ENCODE measurements at places on chromosomes 2 and 18.

- DNase-seq, result no peak
Measured at GRCh38 chr2:78202366-78202765, 680.2 kb upstream of the LRRTM4 start.

DNA sequence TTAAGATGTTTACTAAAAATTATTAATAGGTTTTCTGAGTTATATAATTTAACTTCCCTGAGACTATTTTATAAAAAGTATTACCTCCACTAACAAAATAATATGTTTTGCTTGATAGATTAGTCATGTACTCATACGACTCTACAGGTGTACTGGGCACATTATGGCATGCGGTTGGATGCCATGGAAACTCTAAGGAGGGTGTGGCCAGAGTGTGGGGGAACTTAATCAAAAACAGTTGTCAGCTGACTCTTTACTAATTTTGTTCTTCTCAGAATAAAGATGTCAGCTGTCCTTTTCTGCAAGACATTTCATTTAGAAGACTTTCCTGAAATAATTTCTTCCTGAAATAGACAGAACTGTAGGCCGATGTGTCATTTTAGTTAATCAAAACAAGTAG is 228.3 kb upstream of the SIX3 start:
- peak; percentile 16 for DNase-seq

- DNase-seq, result peak; percentile 77
Measured at GRCh38 chr18:63848159-63848558, 39.3 kb upstream of the SERPINB2 start.

DNA sequence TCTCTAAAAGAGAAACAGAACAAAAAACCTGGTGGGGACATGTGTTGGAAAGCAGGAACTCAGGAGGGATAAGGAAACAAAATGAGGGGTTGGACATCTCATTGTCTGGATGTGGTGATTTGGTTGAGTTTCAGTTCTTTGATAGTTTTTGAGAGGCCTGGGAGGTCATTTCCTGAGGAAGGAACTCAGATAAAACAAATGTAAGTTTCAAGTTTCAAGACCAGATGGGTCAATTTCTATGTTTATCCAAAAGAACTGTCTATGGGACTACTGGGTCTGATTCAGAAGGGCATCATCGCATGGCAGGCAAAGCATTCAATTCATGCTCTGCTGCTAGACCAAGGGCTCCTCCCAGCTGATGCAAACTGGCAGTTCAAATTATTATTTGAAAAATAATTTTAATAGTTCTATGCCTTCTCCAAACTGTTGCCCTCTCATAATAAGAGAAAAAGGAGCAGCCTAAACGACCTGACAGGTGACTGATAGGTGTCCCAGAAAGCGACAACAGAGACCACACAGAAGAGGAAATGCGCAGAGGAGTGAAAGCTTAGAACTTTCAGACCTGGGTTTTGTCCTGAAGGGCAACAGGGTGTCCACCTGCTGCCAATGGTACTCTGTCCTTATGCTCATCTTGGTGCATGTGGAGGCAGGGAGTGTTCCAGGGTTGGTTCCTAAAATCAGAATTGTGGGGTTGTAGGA is 39.3 kb upstream of the SH3RF3 start:
- DNase-seq, result peak; percentile 10

GRCh38 chr2:172445851-172446250 is 18.5 kb downstream of the ITGA6 start:
- no peak for DNase-seq

DNA sequence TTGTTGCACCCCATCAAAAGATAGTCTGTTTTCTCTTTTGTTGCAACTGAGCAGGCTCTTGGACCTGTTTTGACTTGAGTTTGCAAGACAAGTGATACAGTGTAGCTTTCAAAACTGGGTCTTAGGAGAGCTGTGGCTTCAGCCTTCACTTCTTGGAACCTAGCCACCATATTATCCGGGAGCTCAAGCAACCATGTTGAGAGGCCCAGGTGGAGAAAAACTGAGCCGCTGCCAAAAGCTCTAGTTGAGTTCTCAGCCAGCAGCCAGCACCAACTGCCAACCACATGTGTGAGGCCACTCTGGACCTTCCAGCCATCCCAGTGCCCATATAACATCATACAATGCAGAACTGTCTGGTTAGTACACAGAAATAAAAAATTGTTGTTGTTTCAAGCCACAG is 5.4 kb downstream of the CACNB4 start:
- DNase-seq, result no peak

- no peak for DNase-seq
Measured at GRCh38 chr2:74201196-74201595, 2.8 kb downstream of the MTHFD2 start.

- DNase-seq, result peak; percentile 71
Measured at GRCh38 chr18:8084160-8084559, 517.0 kb downstream of the PTPRM start.

DNA sequence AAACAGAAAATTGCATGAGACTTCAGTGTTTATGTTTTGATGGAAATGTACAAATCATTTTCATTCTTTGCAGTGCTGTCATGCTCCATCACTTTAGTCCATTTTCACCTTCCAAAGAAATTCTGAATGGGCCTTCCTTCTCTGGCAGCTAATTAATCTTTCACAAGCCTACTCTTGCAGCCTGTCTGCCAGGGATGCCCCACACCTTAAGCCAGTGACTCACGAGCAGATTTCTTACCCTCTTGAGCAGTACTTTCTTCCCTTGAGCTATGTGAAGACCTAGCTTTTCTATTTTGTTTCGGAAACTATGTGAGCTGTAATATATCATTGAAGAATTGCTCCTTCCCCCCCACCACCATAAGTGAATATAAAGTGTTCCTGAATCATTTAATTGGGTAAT is 404.3 kb upstream of the VWC2L start:
- DNase-seq, result no peak

DNA sequence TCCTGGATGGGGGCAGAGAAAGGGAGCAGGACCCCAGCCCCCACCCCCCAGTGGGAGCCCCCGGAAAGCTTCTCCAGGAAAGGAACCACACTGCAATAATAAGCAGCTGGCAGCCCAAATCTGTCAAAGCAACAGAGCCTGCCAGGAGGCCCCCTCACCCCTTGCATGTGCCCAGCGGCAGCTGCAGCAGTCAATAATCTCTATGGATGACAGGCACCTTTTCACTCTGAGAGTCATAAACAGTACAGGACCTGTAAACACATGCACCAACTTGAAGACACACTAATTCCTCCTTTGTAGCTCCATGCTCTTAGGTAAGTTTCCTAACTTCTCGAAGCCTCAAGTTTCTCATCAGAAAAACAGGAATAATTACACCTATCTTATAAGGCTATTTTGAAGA is 26.2 kb upstream of the KDM3A start:
- DNase-seq, result no peak

DNA sequence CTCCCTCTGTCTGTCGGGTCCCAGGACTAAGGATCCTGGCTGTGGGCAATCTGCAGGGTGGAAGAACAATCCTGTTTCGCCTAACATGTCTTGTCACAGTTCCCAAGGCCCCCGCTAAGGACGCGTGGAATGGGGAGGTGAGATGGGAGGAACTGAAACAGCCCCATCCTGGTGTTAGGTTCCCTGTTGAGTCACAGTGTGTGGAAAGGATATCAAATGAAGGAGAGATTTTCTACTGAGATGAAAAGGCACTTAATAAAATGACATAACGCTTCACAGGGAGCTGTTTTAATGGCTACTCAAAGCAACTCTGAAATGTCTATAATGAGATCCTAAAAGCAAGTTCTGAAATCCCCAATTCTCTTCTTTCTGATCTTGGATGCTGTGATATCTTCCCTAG is 52.5 kb downstream of the RAB31 start:
- DNase-seq, result no peak

DNA sequence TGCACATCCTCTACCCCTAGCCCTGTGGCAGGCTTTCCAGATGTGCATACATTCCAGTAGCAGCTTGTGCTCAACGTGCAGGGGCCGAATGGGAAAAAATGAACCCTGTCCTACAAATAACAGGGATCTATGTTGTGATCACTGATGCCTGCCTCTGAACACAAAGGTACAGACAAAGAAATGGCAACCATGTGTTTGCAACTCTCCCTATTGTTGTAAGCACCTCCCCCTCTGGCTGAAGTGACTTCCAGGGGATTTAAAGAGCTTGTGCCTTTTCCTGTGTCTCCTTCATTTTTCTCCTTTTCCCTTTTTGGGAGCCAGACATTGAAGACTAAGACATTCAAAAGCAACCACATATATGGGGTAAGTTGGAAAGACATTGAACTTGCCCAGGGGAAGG is 21.6 kb downstream of the ARHGAP25 start:
- DNase-seq, result no peak

GRCh38 chr18:79597831-79598632 is 81.6 kb upstream of the CTDP1 start:
- no peak for DNase-seq

- peak; percentile 6 for DNase-seq
Measured at GRCh38 chr2:147760984-147761383, 83.8 kb upstream of the ACVR2A start.

GRCh38 chr2:23359631-23360567 is 25.1 kb upstream of the KLHL29 start:
- no peak for DNase-seq

All from fibroblast of mammary gland (primary cell).